HepG2 (cell line): ENCODE measurements at places on chromosomes 7 and 10. TPM values are rescaled to one million over a fixed set of nuclear protein-coding genes. Genes with fewer than 3 reads are reported as not detected.

Gene PNLIPRP1
- total RNA-seq: not detected in 2 replicates

Gene KLLN
- total RNA-seq: 0.39 and 0.44 TPM in 2 replicates

Gene ICA1
- total RNA-seq: 0.29 TPM in 1 of 2 replicates, not detected in the other

Gene UBTD1
- 5.8 and 7.9 TPM in 2 replicates for total RNA-seq

Gene CRYGN
- total RNA-seq: not detected in 2 replicates

Gene MSMB
- total RNA-seq: not detected in 2 replicates

DNA sequence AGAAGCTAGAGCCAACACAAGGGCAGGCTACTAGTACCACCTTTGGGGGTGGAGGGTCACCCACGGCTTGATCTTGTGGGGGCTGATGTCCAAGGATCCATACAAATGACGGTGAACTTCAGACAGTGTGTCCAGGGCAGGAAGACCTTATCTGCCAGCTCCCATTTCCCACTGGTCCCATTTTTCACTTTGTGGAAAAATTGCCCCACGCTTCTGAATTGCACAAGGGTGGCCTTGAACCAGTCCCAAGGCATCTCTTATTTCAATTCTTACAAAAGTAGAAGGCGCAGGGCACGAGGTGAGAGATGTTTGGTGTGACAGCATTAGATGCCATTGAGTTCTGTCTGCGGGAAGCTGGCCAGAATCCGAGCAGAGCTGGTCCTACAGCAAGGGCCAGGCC is 252.7 kb upstream of the CELF2 start:
- H3K4me1 ChIP-seq: no peaks in the 10 kb centered on the region
- no peaks in the 10 kb centered on the region for H3K36me3 ChIP-seq
- H3K27me3 ChIP-seq: no peaks in the 10 kb centered on the region
- no peak for DNase-seq

DNA sequence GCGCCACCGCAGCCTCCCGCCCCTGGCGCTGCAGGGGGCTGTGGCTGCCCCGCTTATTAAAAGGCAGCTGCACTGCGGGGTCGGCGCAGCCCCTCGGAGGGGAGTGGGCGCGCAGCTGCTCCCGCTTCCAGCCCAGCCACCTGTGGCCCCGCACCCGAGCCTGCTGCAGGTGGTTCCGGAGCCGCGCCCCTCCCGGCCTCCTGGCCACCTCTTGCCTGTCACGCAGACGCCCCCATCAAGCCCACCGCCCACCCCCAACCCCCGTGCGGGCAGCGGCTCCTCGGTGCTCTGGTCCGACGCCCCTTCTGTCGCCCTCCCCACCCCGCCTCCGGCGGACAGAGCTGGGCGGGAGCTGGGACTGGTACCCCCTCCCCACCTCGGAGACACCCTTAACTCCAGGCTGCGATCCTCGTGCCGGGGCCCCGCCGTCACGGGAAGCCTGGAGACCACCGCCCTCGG is 549 bp downstream of the CALY start:
- DNase-seq: no peak
- peaks cover 6% of the 10 kb centered on the region; the same call in 1 of the 2 replicates for H3K27me3 ChIP-seq
- no peaks in the 10 kb centered on the region for H3K36me3 ChIP-seq

GRCh38 chr10:8312079-8312478 is 257.6 kb downstream of the GATA3 start:
- DNase-seq: no peak
- no peak overlapping the region for H3K27ac ChIP-seq

- H3K4me3 ChIP-seq: no peak overlapping the region
- H3K27ac ChIP-seq: no peak overlapping the region
- no peaks in the 10 kb centered on the region for H3K36me3 ChIP-seq
- H3K27me3 ChIP-seq: peaks cover 55% of the 10 kb centered on the region; the same call in 2 of the 3 replicates
- DNase-seq: no peak
- H3K4me1 ChIP-seq: no peaks in the 10 kb centered on the region
Observed at GRCh38 chr7:156027821-156028220, 215.6 kb upstream of the SHH start.

DNA sequence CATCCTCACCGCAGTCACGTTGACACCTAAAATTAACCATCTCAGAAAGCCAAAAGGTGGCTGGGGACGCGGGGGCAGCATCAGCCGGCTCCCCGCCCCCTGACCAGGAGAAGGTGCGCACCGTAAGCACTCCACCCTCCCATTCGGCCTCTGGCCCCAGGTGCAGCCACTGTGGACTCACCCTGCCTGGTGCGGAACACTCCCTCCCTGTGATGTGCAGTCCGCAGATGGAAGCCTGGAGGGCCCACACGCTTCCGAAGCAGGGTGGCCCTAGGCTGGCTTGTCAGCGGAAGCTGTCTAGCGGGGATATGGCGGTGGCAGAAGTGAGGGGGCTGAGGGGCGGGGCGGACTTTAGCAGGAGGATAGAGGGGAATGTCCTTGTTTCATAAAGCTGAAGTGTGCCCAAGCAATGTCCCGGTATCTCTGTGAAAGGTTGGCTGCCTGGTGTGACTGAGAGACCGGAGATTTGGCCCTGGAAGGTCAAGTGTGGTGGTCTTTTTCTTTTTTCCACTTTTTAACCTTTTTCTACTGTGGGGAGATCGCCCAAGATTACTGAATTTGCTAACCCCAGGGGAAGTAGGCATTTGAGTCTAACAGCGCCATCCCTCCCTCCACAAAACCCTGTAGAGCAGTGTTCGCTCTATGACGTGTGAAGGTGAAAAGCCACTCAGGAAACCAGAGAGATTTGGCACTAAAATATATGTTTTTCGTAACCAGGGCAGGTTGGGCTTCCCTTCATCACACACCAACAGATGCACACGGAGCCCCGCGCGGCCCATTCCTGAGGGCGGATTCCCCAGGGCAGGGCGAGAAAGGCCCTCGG is 74.7 kb downstream of the CXCL12 start:
- H3K27ac ChIP-seq: no peak overlapping the region
- no peaks in the 10 kb centered on the region for H3K27me3 ChIP-seq
- no peak overlapping the region for H3K4me3 ChIP-seq
- DNase-seq: no peak

DNA sequence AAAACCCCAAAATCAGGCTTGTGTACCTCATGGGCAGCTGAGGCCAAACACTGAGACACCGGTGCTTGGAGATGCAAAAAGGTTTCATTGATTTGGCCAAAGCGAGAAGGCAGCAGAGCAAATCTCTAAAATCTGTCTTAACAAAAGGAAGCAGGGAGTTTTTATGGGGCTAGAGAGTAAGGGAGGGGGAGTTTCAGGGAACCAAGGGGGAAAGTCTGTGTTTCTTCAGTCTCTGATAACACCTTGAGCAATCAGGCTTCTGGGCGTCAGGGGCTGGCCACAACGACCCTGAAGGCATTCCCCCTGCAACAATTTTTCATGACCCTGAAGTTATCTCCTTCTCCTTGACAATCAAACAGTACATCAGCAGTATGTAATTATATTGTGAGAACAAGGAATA is 2.7 kb upstream of the ZNF786 start:
- no peaks in the 10 kb centered on the region for H3K36me3 ChIP-seq
- no peak overlapping the region for H3K27ac ChIP-seq
- H3K4me1 ChIP-seq: peaks cover 19% of the 10 kb centered on the region
- no peak for DNase-seq
- H3K4me3 ChIP-seq: no peak overlapping the region

GRCh38 chr7:13144673-13145072 is 457.2 kb downstream of the ARL4A start:
- H3K36me3 ChIP-seq: no peaks in the 10 kb centered on the region
- no peaks in the 10 kb centered on the region for H3K27me3 ChIP-seq
- no peak for DNase-seq

GRCh38 chr7:85342781-85343180 is 155.9 kb upstream of the SEMA3D start:
- no peak for DNase-seq
- H3K4me3 ChIP-seq: no peak overlapping the region
- H3K4me1 ChIP-seq: no peaks in the 10 kb centered on the region
- no peak overlapping the region for H3K27ac ChIP-seq

DNA sequence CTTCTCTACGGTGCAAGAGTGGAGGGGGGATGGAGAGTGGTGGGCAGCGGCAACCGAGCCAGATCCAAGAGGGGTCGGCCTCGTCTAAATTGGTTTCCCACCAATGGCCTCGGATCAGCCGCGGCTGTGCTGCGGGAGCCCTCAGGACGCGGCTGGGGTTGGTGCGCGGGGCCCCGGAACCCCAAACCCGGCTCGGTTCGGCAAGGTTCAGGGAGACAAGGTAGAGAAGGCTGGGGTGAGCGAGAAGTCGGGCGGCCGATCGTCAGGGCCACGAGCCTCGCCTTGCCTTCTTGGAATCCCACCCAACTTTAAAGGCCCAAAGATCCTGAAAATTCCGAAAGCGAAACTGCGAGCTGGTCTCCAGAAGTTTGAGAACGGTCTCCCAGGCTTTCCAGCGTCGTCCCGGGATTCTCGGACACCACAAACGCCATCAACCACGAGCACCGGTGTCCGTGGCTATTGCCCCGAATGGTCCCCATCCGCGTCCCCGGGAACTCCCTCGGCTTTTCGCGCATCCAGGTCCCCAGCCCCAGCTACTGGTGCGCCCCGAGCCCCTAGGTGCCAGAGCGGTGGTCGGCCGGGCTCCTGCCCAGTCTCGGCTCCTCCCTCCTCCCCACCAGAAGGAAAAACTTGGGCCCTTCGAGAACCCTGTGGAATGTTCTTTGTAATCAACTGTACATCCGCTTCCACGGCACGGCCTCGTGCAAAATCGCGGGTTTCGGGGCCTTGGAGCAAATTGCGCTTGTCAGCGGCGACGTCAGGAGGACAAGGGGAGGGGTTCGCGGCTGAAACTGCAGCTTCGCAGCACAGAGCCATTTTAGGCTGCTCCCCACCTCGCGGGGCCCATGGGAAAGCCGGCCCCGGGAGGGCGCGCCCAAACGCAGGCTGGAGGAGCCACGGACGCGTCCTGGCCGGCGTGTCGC is 3.2 kb downstream of the SFMBT2 start:
- no peak for DNase-seq
- H3K27ac ChIP-seq: no peak overlapping the region
- H3K27me3 ChIP-seq: peaks cover 3% of the 10 kb centered on the region; the same call in 1 of the 2 replicates
- no peaks in the 10 kb centered on the region for H3K4me1 ChIP-seq
- no peak overlapping the region for H3K4me3 ChIP-seq

- no peak overlapping the region for H3K27ac ChIP-seq
- peaks cover 86% of the 10 kb centered on the region for H3K27me3 ChIP-seq
- peaks cover 29% of the 10 kb centered on the region for H3K4me1 ChIP-seq
- no peak overlapping the region for H3K4me3 ChIP-seq
Observed at GRCh38 chr10:71213761-71214440, 1.5 kb downstream of the UNC5B start.

GRCh38 chr7:13414661-13415107 is 574.8 kb downstream of the ETV1 start:
- H3K36me3 ChIP-seq: no peaks in the 10 kb centered on the region
- H3K4me3 ChIP-seq: no peak overlapping the region
- no peak overlapping the region for H3K27ac ChIP-seq

DNA sequence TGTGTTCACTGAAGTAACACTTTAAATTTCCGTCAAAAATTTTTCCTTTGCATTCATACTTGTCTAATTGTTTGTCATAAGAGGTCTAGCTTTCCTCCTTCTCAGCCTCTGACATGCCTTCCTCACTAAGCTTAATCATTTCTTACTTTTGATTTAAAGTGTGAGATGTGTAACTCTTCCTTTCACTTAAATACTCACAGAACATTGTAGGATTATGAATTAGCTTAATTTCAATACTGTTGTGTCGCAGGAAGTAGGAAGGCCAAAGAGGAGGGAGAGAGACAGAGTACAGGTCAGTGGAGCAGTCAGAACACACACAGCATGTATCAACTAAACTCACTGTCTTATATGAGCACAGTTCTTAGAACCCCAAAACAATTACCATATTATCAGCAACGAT is 99.0 kb downstream of the SRPK2 start:
- no peaks in the 10 kb centered on the region for H3K36me3 ChIP-seq
- no peaks in the 10 kb centered on the region for H3K4me1 ChIP-seq
- no peak overlapping the region for H3K27ac ChIP-seq
- no peaks in the 10 kb centered on the region for H3K27me3 ChIP-seq
- no peak overlapping the region for H3K4me3 ChIP-seq
- DNase-seq: no peak
